ENCODE measurements at places on chromosomes 6 and 20.
A peak's percentile ranks its signal among the peaks of the same experiment; 100 is the strongest.

DNA sequence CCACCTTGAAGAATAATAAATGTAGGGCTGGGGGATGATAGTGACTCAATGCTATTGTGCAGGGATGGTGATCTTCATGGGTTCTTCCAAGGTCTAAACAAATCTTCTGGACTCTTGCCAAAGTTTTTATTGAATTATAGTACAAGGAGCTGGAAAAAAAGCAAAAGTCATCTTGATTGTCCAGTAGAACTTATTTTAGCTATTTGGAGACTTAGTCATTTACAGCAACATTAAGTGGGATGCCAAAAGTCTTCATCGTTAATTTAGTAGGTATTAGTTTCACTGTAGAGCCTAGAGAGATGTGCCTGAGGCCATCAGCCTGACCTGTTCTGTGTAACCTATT lies 212.9 kb upstream of the TBX18 start:
- no peak for DNase-seq

GRCh38 chr20:45372646-45373352 lies 5.3 kb downstream of the TP53TG5 start:
- no peak for DNase-seq

GRCh38 chr6:36132246-36132895 lies 2.1 kb downstream of the MAPK13 start:
- DNase-seq: no peak

- DNase-seq: no peak
These were observed 8.2 kb upstream of the CD83 start for GRCh38 chr6:14109411-14109826.

- no peak for DNase-seq
These were observed 113.7 kb upstream of the FAM184A start for GRCh38 chr6:119192200-119192599.

- DNase-seq: no peak
These were observed 646 bp downstream of the HMGA1 start for GRCh38 chr6:34237316-34237721.

- no peak for DNase-seq
These were observed 59.2 kb downstream of the PHF20 start for GRCh38 chr20:35831029-35831428.

- no peak for DNase-seq
These were observed 715 bp downstream of the SOX12 start for GRCh38 chr20:325889-326644.

GRCh38 chr6:163675611-163676010 lies 261.1 kb downstream of the QKI start:
- DNase-seq: no peak

GRCh38 chr20:5402903-5403531 lies 86.3 kb upstream of the PROKR2 start:
- no peak for DNase-seq

DNA sequence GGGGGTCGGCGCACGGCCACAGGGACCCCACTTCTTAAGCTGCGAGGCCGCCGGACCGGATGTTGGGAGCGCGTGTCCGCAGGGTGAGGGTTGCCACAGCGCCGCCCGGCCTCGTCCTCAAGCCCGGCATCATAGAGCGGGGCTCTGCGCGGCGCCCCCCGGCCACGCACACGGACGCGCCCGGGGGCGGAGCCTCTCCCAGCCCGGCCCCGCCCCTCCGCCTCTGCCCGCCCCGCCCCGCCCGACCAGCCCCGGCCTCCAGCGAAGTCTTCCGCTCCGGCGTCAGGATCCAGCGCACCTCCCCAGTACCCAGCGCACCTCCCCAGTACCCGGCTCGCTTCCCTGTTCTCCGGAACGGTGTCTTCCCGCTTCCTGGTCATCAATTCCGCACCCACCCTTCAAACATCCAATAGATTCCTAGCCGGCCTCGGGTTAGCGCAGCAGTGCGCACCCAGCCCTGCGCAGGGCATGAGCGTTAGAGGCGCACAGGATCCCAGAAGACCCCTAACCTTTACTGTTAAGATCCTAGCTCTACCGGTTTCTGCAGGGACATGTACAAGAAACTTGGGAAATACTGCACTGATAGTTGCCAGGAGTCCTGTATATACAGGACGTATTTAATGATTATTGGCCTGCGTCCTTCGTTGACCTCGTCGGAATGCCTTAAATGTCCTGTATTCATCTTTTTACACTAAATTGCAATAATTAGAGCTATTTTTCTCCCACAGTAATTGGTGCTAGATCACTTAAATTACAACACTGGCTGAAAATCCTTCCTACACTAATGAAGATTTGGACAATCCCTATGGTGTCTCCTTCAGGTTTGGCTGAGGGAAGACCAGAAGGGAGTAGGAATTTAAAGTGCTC lies 535 bp upstream of the DNAAF9 start:
- peak; percentile 40 for DNase-seq

GRCh38 chr6:130377371-130377770 lies 11.6 kb downstream of the TMEM200A start:
- DNase-seq: no peak

DNA sequence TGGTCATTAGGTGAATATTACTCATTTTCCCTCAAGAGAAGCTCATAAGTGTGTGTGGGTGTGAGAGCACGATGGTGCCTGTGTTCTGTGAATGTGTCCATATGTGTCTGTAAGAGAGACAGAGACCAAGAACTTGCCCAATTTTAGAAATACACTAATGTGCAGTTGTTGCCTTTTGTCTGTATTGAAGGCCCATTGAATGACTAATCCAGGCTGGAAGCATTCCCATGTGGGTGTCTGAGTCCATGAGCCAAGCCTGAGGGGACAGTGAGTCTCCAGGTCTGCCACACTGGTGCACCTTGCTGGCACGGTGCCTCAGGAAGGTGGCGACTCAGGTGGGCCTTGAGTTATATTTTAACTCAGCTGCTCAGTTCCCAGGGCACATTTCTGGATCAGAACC lies 25.5 kb upstream of the ASXL1 start:
- no peak for DNase-seq

- no peak for DNase-seq
These were observed 429.0 kb downstream of the UTRN start for GRCh38 chr6:144714021-144714712.

DNA sequence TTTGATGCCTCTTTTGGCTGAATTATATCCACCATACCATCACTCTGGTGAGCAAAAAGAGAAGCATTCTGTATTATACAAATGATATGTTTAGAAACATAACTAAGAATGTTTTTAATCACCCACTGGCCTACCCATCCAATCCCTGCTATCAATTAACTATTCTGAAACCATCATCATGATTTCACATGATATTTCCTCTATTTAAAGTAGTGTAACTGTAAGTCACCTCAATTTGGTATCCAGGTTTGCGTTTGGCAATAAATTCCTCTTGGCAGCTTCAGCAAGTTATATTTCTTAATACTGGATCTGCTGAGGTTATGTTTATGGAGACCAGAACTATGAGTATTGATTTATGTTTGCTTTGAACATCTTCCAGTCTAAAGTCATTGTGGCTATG lies 332.1 kb downstream of the UTRN start:
- no peak for DNase-seq

GRCh38 chr6:156420172-156420993 lies 356.8 kb upstream of the ARID1B start:
- no peak for DNase-seq

DNA sequence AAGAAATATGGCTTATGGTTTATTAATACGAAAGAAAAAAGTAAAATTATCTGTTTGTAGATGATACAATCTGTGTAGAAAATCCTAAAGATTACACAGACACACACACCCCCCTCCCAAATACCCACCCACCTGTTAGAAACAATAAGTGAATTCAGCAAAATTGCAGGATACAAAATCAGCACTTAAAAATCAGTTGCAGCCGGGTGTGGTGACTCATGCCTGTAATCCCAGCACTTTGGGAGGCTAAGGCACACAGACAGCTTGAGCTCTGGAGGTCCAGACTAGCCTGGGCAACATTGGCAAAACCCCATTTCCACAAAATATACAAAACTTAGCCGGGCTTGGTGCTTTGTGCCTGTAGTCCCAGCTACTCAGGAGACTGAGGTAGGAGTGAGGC lies 42.3 kb downstream of the NINL start:
- no peak for DNase-seq

DNA sequence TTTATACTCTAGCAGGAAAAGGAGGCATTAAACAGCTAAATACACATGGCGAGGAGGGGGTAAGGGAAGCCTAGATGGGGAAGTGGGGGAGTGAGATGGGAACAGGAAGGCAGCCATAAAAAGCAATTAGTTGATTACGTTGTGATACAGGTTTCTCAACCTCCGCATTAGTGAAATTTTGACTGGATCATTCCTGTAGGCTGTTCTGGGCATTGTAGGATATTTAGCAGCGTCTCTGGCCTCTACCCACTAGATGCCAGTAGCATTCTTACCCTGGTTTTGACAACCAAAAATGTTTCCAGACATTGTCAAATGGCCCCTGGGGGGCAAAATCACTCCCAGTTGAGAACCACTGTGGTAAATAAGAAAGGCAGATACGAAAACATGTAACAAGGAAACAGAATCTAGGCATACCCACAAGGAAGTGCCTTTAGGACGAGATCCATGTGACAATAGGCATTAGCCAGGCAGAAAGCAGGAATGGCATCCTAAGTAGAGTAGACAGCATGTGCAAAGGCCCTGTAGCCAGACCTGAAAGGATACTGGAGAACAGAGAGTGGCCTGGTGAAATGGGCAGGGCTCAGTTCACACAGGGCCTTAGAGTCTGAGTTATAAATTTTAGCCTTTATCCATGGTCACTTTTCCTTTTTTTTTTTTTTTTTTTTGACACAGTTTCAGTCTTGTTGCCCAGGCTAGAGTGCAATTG lies 25.8 kb upstream of the PTPN1 start:
- DNase-seq: no peak
